Upper lobe of right lung (tissue), 1 donor: ENCODE measurements at places on chromosomes 13 and 19. TPM values are rescaled to one million over a fixed set of nuclear protein-coding genes. Genes with fewer than 3 reads are reported as not detected.

IGSF23 gene
- total RNA-seq = not detected

GJA3 gene
- not detected for total RNA-seq

ZNF570 gene
- total RNA-seq = 4.4 TPM

PTH2 gene
- not detected for total RNA-seq

PLK5 gene
- total RNA-seq = not detected

METTL21C gene
- total RNA-seq = not detected

CEACAM3 gene
- 1.2 TPM for total RNA-seq

ACER1 gene
- not detected for total RNA-seq

ZNF426 gene
- 15.3 TPM for total RNA-seq

POU2F2 gene
- total RNA-seq = 6.1 TPM

FGF22 gene
- 0.52 TPM for total RNA-seq

TINCR gene
- 5.6 TPM for total RNA-seq

KLK14 gene
- total RNA-seq = not detected

YJEFN3 gene
- 6.4 TPM for total RNA-seq

HCST gene
- total RNA-seq = 44.0 TPM

ZNF708 gene
- total RNA-seq = 14.7 TPM
